Stimulated activated CD4-positive, alpha-beta T cell treated with anti-CD3 and anti-CD28 coated beads, Interleukin-4, amount 100 ng/mL, for 4 hours (primary cell): ENCODE measurements at places on chromosomes 3 and 15.

- DNase-seq: no peak
These were observed 13.0 kb downstream of the SUCLG2 start for GRCh38 chr3:67641451-67641850.

- DNase-seq: no peak
These were observed 13.9 kb upstream of the ANPEP start for GRCh38 chr15:89828281-89829145.

DNA sequence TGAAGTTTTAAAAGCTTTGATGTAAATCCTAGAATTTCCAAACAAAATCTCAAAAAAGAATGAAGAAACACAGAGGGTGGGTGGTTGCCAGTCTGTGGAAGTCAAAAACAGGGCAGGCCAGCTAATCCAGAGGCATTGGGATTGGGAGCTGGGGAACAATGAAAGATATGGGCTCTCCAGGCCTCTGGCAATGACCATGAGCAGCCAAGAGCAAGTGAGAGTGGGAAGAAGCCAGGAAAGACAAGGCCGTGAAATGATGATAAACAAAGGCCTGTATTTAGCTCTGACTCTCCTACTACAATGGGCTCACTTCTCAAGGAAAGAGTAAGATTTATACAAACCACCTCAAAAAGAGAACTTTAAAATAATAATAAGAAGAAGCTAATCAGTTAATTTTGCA is 248.5 kb downstream of the ZMAT3 start:
- no peak for DNase-seq

DNA sequence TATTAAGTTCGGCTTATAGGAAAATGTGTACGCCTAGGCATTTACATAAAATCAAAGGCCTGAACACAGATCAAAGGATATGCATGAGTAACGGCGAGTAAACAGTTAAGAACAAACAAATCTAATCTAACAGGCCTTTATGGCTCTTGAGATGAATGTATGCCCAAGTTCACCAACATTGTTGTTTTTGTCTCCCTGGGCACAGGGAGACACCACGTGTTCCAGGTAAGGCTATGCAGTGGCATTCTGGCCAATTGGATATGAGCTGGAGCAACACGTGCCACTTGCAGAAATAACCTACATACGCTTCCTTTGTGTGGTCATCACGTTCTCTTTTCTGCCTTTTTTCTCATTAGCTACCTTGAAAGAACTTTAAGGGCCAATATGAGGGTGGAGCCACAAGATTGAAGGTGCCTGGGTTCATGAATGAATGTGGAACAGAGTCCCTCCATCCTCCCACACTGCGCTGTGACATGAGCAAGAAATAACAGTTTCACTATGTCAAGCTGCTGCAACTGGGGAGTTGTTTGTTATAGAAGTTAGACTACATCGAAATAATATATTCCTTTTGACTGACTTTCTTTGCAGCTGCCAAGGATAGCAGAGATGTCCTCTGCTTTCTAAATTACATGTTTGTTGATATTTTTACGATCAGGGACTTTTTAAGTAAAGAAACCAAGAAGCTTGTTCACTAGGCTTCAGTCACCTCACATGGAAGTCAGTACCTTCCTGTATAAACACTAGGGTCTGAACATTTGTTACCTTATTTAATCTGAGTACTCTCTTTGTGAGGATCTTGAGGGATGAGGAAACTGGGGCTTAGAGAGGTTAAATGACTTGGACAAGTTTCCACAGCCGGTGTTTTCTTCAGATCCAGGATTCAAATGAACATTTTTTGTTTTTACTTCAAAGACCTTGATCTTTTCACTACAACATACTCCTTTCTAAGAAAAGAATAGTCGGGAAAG is 427.5 kb upstream of the TBL1XR1 start:
- DNase-seq: no peak

GRCh38 chr3:42668413-42668760 is 14.9 kb downstream of the ZBTB47 start:
- DNase-seq: no peak

DNA sequence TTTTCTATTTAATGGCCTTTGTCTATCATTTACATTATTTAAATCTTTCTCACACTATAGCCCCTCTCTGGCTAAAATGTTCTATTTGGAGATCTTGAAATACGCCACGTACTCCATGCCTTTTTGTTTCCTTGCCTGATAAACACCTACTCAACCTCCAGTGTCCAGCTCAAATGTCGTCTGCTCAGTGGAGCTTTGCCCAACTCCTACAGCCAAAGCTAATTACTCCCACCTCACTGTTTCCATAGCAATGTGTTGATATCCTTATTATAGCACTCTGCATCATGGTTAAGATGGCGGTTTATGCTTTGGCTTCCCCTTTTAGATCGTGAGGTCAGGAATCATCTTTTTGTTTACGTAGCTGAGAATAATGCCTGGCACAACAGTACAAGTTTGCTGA is 55.9 kb downstream of the NGLY1 start:
- DNase-seq: no peak

DNA sequence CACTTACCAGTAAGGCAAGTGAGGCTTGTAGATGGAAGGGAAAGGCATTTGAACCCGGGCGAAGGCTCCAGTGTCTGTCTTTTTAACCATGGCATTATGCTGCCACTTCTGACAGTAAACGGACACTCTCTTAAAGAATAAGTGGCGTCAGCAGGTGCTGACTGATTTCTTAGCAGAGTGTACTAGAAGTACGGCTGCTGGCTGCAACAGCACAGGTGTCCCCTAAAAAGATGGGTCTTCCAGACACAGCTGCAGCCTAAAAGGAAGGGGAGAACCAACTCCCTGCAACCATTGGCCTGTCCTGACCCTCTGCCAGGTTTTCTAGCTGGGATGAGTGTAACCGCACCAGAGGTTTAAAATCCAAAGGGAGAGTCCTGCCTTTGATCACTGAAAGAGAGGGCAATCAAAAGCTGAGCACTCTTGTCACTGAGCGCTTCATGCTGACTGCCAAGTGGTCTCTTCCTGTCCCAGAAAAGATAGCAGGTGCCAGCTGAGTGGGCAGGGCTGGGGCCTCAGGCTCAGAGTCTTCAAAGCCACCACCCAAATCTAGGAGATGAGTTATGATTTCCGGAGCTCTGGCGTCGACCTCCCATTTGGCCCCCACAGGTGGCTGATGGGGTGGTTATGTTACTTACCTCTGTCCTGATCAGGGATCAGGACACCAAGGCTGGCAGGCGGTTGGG is 255.8 kb downstream of the SLCO3A1 start:
- DNase-seq: no peak

GRCh38 chr3:4813909-4814304 is 165.3 kb upstream of the BHLHE40 start:
- no peak for DNase-seq

GRCh38 chr3:127408684-127409420 is 121.0 kb upstream of the PRR20G start:
- no peak for DNase-seq

- no peak for DNase-seq
These were observed 87.5 kb downstream of the TBL1XR1 start for GRCh38 chr3:177109688-177110330.

- DNase-seq: no peak
These were observed 157.9 kb downstream of the CHL1 start for GRCh38 chr3:354432-354831.
